ENCODE measurements at places on chromosomes 7 and 10. TPM values are rescaled to one million over a fixed set of nuclear protein-coding genes. Genes with fewer than 3 reads are reported as not detected.

DNA sequence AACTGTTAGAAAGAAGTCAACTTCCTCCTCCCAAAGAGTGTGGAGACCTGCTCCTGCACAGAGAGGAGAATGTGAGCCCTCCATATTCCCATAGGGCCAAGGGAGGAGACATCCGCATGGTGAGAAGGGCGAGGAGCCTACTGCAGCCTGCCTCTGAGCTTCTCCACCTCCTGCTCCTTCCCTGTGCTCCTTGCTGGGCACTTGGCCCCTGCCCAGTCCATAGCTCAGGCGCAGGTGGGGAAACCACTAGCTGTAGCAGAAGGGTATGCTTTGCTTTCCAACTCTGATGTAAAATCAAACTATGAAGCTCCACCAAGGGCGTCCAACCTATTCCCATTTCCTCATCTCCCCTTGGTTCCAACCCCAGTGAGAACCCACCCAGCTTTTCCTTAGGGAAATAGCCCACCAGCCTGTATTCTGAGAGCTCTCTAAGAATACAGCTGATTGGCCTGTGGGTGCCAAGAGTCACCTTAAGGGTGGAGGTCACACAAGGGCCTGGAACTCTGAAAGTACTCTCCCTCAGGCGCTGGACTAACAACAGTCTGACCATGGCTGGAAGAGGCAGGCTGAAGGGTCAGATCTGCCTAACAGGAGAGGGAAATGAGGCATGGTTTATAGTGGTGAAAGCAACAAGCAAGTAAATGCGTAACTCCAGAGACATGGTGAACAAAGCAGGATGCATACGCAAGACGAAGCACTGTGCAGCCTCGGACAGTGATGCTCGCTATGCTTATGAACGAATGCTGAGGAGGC lies 13.9 kb downstream of the ZNF488 start:
- no peaks in the 10 kb centered on the region for H3K36me3 ChIP-seq
- no peak overlapping the region for H3K27ac ChIP-seq
- H3K4me3 ChIP-seq = no peak overlapping the region
- no peak for DNase-seq
- H3K4me1 ChIP-seq = no peaks in the 10 kb centered on the region
- no peaks in the 10 kb centered on the region for H3K27me3 ChIP-seq

The NODAL gene
- 0.27 TPM for total RNA-seq

The COL28A1 gene
- 2.4 TPM for total RNA-seq

GRCh38 chr10:59135275-59135674 lies 41.2 kb upstream of the PHYHIPL start:
- no peak overlapping the region for H3K27ac ChIP-seq
- no peak overlapping the region for H3K4me3 ChIP-seq
- H3K36me3 ChIP-seq = no peaks in the 10 kb centered on the region
- no peak for DNase-seq
- H3K4me1 ChIP-seq = peaks cover 24% of the 10 kb centered on the region

- no peak for DNase-seq
- peaks cover 9% of the 10 kb centered on the region for H3K4me1 ChIP-seq
- H3K27me3 ChIP-seq = no peaks in the 10 kb centered on the region
- H3K4me3 ChIP-seq = peak overlapping the region; percentile 78
- H3K36me3 ChIP-seq = no peaks in the 10 kb centered on the region
These were observed 9.9 kb downstream of the SKIDA1 start for GRCh38 chr10:21515361-21516241.

- no peaks in the 10 kb centered on the region for H3K27me3 ChIP-seq
- no peak for DNase-seq
- H3K27ac ChIP-seq = no peak overlapping the region
- no peaks in the 10 kb centered on the region for H3K4me1 ChIP-seq
- no peak overlapping the region for H3K4me3 ChIP-seq
- H3K36me3 ChIP-seq = no peaks in the 10 kb centered on the region
These were observed 143.3 kb downstream of the CALN1 start for GRCh38 chr7:72268796-72269195.

DNA sequence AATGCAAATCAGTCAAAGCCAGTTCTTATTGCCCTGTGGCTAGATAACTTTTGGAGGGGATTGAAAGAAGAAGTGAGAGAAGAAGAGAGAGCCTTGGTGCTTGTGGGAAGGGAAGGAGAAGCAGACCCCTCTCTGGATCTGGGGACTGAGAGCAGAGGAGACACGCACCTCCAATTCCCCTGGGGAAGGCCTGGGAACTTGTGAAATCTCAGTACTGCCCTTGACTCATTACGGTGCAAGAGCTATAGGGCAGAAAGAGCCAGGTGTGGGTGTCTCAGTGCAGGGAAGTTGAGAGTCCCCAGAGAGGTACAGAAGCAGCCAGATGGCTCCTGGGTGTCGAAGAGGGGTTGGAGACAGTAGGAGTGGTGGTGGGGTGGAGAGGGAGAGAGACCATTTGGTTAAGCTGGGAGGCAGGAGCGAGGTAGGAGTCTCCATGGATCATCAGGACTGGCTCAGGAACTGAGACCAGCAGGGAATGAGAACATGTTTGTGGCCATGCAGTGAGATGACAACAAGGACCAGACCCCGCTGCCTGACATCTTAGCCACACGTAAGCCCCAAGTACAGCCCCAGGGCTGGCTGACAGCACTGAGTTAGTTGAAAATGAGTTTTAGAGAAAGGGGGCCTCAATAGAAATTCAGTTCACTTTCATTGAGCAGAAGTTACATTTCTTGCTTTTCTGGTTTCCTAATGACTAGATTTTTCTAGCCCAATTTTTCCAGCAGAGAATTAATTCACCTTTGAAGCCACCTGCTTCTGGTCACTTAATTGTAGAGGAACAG lies 238.2 kb downstream of the BUB3 start:
- H3K4me1 ChIP-seq = no peaks in the 10 kb centered on the region
- H3K36me3 ChIP-seq = no peaks in the 10 kb centered on the region
- H3K4me3 ChIP-seq = no peak overlapping the region
- DNase-seq = no peak
- H3K27ac ChIP-seq = no peak overlapping the region
- no peaks in the 10 kb centered on the region for H3K27me3 ChIP-seq

GRCh38 chr7:104160375-104160774 lies 47.4 kb downstream of the ORC5 start:
- no peaks in the 10 kb centered on the region for H3K36me3 ChIP-seq
- DNase-seq = no peak
- no peak overlapping the region for H3K4me3 ChIP-seq
- no peaks in the 10 kb centered on the region for H3K4me1 ChIP-seq

DNA sequence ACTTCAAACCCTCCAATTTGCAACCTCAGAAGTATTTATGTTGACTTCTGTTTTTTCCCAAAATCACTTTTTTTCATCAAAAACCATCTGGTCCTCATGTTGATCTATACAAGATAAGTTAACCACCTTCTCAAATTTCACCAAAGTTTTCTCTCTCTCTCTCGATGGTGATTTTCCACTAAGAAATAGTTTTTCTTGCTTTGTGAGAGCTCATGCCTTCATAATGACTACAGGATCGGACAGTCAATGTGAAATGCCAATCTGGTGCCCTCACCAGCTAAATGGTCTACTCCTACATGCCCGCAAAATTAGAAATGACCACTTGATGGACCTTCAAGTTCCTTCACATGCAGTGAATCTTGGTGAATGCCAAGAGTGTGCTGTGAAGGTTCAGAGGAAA lies 40.4 kb downstream of the CNNM1 start:
- no peaks in the 10 kb centered on the region for H3K36me3 ChIP-seq
- H3K4me1 ChIP-seq = no peaks in the 10 kb centered on the region
- no peak for DNase-seq
- no peaks in the 10 kb centered on the region for H3K27me3 ChIP-seq
- no peak overlapping the region for H3K27ac ChIP-seq

- no peaks in the 10 kb centered on the region for H3K27me3 ChIP-seq
- no peak for DNase-seq
- H3K27ac ChIP-seq = no peak overlapping the region
- H3K4me1 ChIP-seq = no peaks in the 10 kb centered on the region
These were observed 103.0 kb upstream of the LSM8 start for GRCh38 chr7:118080947-118081346.

DNA sequence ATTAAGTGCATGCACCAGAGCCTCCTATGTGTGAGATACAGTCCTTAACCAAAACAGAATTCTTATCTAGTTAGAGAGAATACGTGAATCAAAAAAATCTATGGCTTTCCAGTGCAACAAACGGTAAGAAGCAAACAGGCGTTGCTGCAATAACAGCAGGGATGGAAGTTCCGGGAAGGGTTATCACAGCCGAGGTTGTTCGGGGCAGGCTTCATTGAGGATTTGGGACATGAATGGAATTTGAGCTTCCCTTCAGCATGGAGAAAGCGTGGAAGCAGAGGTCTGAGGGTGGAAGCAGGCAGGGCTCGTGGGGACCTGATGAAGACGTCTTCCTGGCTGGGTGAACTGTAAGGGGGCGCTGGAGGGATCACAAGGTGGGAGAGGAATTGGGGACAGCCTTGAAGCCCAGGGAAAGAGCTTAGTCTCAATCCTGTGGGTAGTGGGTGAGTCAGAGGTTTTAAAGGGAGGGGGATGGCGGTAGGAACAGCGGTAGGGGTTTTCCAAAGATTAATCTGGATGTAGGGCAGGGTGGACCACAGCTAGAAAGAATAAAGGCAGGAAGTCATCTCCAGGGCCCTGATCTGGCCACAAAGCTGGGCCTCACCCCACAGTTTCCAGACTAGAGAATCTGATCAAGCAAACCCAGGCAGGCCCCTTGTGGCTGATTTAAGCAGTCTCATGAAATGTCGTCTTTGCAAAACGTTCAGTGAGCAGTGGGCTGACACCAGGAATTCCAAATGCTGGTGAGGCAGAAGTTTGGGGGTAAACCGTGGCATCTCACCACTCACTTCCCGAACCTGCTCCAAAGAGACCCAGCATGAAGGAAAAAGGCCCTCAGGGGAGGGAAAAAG lies 65.1 kb downstream of the CALML3 start:
- no peaks in the 10 kb centered on the region for H3K4me1 ChIP-seq
- no peaks in the 10 kb centered on the region for H3K27me3 ChIP-seq
- DNase-seq = no peak
- H3K36me3 ChIP-seq = no peaks in the 10 kb centered on the region

- H3K4me3 ChIP-seq = peak overlapping the region; percentile 89
- peaks cover 8% of the 10 kb centered on the region for H3K4me1 ChIP-seq
- H3K36me3 ChIP-seq = peaks cover 18% of the 10 kb centered on the region
- H3K27me3 ChIP-seq = no peaks in the 10 kb centered on the region
- no peak for DNase-seq
These were observed 538 bp downstream of the TFAM start for GRCh38 chr10:58385784-58386112.

- peak overlapping the region; percentile 82 for H3K27ac ChIP-seq
- no peaks in the 10 kb centered on the region for H3K36me3 ChIP-seq
- H3K4me1 ChIP-seq = peaks cover 51% of the 10 kb centered on the region
- no peak overlapping the region for H3K4me3 ChIP-seq
These were observed 19.1 kb upstream of the KLF6 start for GRCh38 chr10:3803927-3804741.

- no peaks in the 10 kb centered on the region for H3K27me3 ChIP-seq
- peak; percentile 45 for DNase-seq
- H3K4me1 ChIP-seq = peaks cover 8% of the 10 kb centered on the region
- H3K36me3 ChIP-seq = no peaks in the 10 kb centered on the region
- peak within 1 kb of the TSS; percentile 68 for H3K27ac ChIP-seq
- H3K4me3 ChIP-seq = peak within 1 kb of the TSS; percentile 78
These were observed at the start of gene CDK14 for GRCh38 chr7:90595801-90596670. Gene CDK14 (plus strand): TSS chr7:90596321. CDS start chr7:90596628, 307 bp downstream.

The LGI1 gene
- 4.7 TPM for total RNA-seq

DNA sequence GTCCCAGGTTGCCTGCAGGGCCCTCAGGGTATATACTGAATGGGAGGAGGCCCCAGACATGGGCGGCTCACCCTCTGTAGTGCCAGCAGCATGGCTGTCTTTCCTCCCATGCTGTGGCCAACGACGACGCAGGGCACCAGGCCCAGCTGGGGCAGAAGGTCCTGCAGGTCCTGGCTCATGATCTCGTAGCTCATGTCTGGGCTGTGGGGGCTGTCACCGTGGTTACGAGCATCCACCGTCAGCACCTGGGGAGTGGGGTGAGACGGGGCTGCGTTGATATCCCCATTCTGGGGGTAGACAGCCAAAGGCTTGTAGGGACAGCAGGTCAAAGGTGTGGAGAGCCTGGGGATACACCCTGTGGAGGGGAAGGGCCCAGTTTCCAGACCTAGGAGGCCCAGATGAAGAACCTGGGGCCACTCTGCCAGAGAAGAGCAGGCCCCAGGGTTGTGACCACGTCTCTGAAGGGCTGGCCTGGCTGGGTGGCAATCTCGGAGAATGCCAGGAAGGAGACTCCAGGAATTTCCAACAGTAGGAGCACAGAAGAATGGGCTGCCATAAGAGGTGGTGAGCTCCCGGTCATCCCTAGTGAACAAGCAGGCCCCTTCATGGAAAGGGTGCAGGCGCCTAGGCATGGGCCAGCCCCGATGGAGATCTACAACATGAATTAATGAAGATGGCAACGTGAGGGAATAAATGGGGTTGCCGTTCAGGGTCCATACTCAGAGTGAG lies 947 bp downstream of the ABHD11 start:
- H3K27ac ChIP-seq = no peak overlapping the region
- H3K36me3 ChIP-seq = peaks cover 6% of the 10 kb centered on the region
- no peaks in the 10 kb centered on the region for H3K27me3 ChIP-seq
- peaks cover 16% of the 10 kb centered on the region for H3K4me1 ChIP-seq

GRCh38 chr10:23362879-23363792 lies 18.5 kb upstream of the C10orf67 start:
- H3K36me3 ChIP-seq = no peaks in the 10 kb centered on the region
- no peaks in the 10 kb centered on the region for H3K4me1 ChIP-seq
- no peak overlapping the region for H3K4me3 ChIP-seq
- no peak overlapping the region for H3K27ac ChIP-seq

The ITPRID1 gene
- not detected for total RNA-seq

DNA sequence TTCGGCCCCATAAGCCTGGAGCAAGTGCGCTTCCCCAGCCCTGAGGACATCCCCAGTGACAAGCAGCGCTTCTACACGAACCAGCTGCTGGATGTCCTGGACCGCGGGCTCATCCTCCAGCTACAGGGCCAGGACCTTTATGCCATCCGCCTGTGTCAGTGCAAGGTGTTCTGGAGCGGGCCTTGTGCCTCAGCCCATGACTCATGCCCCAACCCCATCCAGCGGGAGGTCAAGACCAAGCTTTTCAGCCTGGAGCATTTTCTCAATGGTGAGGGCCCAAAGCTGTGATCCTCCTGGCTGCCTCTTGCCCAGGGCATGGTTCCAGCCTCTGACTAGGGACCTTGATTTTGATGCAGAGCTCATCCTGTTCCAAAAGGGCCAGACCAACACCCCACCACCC lies 10.1 kb downstream of the IRF5 start:
- H3K27ac ChIP-seq = no peak overlapping the region
- H3K4me3 ChIP-seq = no peak overlapping the region
- no peaks in the 10 kb centered on the region for H3K27me3 ChIP-seq
- H3K4me1 ChIP-seq = no peaks in the 10 kb centered on the region
- H3K36me3 ChIP-seq = no peaks in the 10 kb centered on the region

The RBP4 gene
- 23.3 TPM for total RNA-seq
